T-cell (primary cell): ENCODE measurements at places on chromosomes 4 and X. TPM values are rescaled to one million over a fixed set of nuclear protein-coding genes. Genes with fewer than 3 reads are reported as not detected.

Gene CSAG2
- total RNA-seq: not detected

DNA sequence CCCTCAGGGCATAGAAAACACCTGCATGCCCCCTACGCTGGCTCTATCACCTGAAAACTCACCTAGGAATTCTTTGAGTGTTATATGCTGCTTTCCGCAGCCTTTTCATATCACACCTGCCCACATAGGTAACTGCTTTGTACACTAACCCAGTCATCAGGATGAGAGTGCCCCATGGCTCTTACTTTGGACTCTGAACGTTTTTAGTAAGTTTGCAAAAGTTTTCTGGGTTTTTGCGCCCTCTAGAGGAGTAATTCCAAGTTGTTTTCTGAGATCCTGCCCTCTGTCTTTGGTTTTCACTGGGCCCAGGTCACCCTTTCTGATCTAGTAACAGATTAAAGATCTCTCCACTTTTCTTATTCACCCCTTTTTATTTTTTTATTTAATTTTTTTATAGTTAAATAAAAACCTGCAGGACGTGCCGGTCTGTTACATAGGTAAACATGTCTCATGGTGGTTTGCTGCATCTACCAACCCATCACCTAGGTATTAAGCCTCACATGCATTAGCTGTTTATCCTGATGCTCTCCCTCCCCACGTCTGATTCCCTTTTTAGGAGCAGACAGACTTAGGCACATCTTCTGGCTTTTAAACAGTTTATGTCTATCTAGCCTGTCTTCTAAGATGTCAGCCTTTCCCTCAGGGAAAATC lies 139.2 kb downstream of the NWD2 start:
- no peak for DNase-seq

DNA sequence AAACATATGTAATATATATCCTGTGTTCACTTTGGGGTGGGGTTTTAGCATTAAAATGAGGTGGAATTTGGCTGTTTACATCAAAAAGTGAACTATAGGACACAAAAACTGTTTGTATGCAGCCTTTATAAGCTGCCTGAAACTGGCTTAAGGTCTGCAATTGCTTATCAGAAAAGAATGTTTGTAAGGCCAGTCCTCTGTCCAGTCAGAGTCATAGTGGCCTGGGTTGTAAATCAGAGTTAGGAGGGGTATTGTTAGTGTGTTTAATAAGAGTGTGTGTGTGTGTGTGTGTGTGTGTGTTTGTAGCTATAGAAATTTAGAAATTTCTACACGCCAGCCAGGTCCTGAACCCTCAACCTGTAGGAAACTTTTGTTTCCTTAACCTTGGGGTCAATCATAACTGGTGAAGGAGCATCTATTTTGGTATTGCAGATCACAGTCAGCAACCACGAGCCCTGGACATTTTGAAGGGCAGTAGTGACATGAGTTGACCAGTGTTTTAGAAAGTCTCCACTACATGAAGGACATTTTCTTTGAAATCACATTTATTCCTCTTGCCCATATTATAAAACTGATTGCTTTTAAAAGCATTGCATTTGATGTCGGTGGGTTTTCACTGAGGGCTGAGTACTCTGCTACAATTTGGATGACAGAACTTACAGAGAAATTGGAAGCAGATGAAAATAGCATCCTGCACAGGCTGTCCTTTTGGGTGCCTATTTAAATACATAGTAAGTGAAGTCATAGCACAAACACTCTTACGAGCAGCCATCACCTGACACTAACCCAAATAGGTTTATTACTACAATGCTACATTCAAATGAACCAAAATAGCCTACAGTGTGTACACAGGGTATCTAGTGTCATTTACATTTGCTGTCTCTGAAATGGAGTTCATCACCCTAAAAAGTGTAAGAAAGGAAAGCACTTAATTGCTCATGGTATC lies 11.2 kb upstream of the TMEM154 start:
- DNase-seq: no peak

- no peak for DNase-seq
Measured at GRCh38 chr4:25939330-25939729, 25.3 kb downstream of the SMIM20 start.

Gene ANOS1
- 0.12 TPM for total RNA-seq

- no peak for DNase-seq
Measured at GRCh38 chr4:72887152-72887551, 182.4 kb downstream of the COX18 start.

GRCh38 chr4:25310066-25310802 lies 2.3 kb upstream of the ZCCHC4 start:
- DNase-seq: no peak

DNA sequence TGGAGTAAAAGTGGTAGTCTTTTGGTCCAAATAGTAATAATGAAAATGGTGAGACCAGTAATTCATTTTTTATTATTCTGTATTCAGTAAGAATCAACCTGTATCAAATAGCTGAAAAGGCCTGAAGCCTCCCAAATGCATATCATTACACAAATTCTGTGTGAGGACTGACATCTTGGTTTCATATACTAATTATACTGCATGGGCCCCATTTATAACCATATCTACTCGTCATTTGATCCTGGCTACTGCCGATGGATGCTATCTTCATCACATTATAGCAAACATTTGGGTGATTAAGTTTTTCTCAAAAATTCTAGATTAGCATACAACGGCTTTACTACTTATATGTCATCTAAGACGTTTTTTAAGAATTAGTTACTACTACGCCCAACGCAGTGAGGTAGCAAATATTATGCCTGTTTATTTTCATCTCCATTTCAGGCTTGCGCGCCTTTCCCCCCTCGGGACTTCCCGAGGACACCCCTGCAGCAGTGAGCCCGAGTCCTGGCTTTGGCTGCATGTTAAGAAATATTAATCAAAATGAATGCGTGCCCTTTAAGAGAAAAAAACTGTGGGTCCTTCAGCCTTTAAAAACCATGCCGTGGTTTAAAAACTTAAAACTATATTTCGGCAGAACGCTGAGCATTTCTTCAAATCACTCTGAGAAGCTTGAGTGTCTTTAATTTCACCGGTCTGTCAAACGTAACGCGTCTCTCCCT lies 814 bp upstream of the MMAA start:
- DNase-seq: peak; percentile 7

Gene PRKG2
- 2.9 TPM for total RNA-seq

Gene PAGE2B
- 1.6 TPM for total RNA-seq

GRCh38 chr4:5823542-5824211 lies 69.2 kb downstream of the CRMP1 start:
- DNase-seq: no peak

GRCh38 chr4:84291969-84292368 lies 207.1 kb downstream of the NKX6-1 start:
- DNase-seq: no peak

DNA sequence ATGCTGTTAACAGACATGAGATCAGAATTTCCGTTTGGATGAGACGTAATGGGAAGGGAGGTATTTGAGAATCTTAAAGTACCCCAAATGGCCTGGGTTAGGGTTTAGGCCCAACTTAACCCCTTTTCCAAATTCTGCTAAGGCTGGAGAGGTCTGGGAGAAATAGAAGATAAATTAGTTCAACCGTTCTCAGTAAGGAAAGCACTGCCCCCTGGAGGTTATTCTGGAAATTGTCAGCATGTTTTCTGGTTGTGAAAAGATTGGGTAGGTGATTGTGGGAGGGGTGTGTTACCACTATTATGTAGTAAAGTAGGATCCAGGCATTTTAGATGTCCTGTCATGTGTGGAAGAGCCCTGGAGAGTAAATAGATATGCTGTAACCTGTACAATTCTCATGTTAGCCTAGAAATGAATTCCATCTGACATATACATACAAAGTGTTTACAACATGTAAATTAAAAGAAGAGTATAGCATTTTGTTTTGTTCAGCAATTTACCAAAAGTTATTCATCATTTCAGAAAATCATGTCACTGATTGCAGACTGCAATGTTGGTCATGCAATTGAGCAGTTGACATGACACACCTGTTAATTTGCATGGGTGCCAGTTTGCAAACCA lies 26.8 kb upstream of the GRXCR1 start:
- no peak for DNase-seq

DNA sequence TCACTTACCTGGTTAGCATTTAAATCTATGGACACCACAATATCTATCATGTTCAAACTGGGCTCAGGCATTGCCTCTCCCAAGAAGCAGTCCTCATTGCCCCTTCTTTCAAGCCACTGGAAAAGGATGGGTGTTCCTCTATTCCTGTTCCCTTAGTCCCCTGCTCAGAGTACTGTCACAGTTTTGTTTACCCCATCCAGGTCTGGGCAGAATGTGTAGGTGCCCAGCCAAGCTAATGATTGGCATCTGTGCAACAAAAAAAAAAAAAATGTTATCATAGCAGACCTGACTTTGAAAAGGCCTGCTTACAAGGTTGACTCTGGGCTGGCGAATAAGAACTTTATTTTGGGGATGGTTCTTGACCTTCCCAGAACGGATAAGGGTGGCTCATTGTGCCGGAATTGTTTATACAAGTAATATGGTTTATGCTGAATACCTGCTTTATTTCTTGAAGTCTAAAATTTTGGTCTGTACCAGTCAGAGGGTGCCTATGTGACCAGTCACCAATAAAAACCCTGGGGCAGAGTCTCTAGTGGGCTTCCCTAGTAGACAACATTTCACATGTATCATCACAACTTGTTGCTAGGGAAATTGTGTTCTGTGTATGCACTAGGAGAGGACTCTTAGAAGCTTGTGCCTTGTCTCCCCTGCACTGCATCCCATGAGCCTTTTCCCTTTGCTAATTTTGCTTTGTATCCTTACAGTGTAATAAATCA lies 47.9 kb downstream of the JADE3 start:
- no peak for DNase-seq

DNA sequence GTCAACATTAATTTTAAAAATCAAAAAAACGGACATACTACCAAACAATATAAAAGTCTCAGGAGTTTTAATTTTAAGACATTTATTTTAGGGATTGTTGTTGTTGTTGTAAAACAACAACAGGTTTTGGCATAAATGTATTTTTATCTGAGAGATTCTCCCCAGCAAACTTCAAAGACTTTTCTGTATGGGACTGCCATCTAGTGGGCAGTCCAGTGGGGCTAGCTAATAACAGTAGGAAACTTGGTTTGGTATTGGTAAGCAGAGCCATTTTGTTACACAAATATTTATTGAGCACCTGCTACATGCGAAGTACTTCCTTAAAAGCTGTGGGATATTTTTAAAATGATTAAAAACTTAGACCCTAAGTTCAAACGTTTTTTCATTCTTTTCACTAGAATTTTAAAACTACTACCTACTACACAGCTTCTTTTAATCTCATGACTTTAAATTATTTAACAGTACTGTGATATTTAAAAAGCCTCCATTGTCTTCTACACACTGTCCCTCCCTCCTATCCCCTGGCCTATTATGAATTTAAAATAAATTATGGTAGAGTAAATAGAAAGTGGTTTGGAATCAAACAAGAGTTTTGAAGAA lies 1028.4 kb upstream of the INTU start:
- DNase-seq: no peak

- no peak for DNase-seq
Measured at GRCh38 chrX:110143454-110144210, 140.7 kb downstream of the TMEM164 start.

- DNase-seq: no peak
Measured at GRCh38 chrX:129939986-129940385, 34.0 kb downstream of the UTP14A start.

DNA sequence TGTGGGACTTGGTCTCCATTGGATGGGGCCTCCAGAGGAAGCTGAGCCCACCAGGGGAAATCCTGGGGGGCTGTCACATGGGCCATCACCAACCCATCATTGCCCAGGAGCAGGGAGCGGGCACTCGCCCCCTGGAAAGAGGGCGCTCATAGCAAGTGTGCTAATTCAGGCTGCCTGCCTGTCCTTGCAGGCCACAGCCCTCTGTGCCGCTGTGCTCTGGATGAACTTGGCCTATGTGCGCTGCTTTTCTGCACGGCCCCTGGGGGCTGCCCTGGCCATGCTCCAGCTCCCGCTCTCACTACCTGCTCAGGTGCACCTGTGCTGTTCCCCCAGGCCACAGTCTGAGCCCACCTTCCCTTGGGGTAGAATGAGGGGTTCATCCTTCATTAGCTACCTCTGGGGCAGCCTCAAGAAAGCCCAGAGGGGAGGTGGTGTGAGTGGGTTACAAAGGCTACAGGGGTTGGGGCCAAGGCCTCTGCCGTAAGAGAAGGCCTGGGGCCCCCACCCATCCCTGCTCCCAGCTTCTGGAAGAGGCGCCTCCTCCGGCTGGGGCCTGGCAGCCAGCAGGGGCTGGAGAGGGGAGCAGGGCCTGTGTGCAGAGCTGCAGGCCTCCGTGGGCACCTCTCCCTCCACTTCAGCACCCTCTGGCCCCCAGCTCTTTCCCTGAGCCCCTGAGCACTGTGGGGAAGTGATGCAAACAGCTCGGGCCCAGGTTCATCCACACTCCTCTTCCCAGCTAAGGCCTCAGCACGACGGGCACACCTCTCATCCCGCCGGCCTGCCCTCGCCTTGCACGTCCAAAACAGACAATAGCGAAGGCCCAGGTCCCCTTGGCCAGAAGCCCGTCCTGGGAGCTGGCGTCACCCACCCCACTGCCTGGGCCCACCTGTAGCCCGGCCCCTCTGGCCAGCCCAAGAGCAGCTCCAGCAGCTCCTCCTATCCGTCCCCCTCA lies 8.9 kb downstream of the CFAP99 start:
- DNase-seq: no peak

Gene GATA1
- 0.33 TPM for total RNA-seq

- DNase-seq: no peak
Measured at GRCh38 chr4:113978561-113979147, 793 bp downstream of the ARSJ start.

Gene CCKAR
- total RNA-seq: not detected
